ENCODE measurements at places on chromosomes 11 and 22.

DNA sequence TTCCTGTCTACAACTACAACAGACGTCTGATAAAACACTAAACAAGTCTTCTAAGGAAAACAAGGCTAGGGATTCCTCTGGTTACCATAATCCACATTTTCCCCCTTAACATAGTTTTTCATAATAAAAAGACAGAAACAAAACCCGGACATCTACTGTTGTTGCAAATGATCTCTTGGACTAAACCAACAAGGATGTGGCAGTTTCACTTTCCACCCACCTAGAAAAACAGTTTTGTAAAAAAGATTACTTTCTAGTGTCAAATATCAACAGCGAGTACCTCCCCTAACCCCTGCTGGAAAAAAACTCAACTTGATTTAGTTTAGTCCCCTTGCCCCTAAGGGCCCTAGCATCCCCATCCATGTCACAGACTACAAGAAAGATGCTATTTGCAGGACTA is 5.4 kb downstream of the GNG3 start:
- DNase-seq, result no peak

DNA sequence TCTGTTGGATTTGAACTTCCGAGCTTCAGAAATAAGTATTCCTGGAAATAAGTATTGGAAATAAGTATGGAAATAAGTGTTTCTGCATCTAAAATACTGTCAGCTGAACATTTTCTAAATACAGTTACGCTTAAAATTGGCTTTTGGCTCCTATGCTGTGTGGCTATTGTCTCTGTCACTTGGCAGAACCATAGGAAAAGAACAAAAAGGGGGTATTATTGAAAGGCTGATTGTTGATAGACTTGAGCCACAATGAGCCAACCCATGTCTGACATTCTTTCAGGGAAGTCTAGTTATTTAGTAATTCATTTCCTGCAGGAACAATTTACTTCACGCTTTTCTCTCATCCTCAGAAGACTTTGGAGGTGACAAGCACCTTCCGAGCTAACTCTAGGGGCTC is 32.5 kb upstream of the LARGE1 start:
- no peak for DNase-seq

DNA sequence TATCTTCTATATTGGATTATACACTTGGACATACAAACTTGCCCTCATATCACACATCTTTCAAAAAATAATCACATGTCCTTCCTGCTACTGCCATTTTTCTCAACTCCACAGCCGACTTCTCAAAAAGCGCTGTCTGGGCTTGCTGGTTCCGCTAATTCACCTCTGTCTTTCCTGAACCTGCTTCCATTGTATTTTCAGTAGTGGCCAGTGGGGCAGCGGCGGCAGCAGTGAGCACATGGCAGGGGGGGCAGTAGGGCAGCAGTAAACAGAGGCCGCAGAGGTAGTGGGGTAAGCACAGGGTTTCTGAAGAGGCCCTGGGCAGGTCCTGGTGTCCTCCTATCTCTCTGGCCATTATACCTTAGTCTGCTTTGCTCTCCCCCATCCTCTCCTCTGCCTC is 126.3 kb downstream of the RRAS2 start:
- DNase-seq, result no peak

GRCh38 chr22:29758068-29758622 is 8.7 kb downstream of the ZMAT5 start:
- DNase-seq, result no peak

- peak; percentile 13 for DNase-seq
Measured at GRCh38 chr22:28703436-28703835, 23.8 kb upstream of the TTC28 start.

GRCh38 chr22:24497841-24498258 is 2.7 kb downstream of the UPB1 start:
- DNase-seq, result no peak
